ENCODE measurements at places on chromosomes 12 and 14.

- DNase-seq: no peak
Observed at GRCh38 chr12:72144553-72144952, 127.6 kb upstream of the TRHDE start.

- no peak for DNase-seq
Observed at GRCh38 chr12:98725476-98726247, 80.6 kb downstream of the APAF1 start.

DNA sequence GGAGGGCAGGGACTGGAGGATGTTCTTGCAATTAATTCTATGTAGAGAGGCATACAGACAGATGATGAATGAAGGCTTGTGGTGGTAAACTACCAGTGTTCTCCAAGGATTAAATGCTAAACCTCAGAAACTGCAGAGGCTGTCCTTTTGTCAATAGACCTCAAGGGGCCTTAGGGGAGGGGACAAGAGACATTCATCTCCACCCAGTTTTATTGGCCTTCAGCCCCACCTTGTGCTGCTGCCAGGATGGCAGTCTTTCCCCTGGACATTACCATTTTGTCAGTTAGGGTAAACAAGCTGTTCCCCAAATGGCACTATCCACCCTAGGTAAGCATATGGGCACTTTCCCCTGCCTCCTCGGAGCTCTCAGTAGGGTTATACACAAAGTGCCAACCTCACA lies 4.9 kb upstream of the SMAGP start:
- no peak for DNase-seq

- DNase-seq: no peak
Observed at GRCh38 chr12:121423682-121424623, 24.0 kb downstream of the RNF34 start.

DNA sequence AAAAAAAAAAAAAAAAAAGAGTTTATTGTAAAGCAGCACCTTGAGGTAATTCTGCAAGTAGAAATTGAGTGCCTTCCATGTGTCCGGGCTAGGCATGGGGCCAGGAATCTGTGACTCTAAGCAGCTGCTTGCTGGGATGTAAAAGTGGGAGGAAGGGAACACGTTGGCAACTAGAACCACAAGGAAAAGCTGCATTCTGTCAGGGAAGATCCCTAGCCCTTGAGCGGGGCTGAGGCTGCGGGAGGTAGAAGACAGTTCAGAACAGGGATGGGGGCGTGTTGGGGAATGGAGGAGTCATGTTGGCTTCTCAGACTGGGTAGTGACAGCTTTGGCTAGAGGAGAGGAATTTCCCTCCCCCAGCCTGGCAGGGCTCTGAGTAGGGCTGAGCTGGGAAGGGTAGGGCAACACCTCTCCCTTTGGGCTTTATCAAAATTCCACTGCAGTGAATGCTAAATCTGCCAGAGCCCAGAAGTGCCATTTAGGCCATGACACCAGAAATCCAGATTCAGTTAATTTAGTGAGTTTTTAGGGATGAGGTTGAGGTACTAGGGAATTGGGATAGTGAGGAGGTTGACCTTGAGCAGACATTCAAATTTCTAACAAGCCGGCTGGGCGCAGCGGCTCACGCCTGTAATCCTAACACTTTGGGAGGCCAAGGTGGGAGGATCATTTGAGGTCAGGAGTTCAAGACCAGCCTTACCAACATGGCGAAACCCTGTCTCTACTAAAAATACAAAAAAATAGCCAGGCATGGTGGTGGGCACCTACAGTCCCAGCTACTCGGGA lies 3.4 kb upstream of the TRAFD1 start:
- DNase-seq: peak; percentile 85

DNA sequence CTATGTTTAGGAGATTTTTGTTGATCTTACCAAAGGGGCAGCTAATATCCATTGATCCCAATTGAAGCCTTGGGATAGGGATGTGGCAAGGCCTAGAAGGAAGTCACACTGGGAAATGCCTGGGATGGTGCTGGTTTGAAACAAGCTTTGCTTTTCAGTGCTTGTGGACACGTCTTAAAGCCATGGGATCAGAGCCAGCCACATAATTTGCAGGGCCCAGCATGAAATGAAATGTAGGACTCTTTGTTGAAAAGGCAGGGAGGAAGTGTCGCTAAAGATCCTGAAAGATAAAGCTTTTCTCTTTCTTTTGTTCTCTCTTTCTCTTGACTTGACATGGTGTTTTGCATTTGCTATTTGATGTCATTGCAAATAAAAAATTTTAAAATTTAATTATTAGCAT lies 5.0 kb downstream of the TTC9 start:
- no peak for DNase-seq

DNA sequence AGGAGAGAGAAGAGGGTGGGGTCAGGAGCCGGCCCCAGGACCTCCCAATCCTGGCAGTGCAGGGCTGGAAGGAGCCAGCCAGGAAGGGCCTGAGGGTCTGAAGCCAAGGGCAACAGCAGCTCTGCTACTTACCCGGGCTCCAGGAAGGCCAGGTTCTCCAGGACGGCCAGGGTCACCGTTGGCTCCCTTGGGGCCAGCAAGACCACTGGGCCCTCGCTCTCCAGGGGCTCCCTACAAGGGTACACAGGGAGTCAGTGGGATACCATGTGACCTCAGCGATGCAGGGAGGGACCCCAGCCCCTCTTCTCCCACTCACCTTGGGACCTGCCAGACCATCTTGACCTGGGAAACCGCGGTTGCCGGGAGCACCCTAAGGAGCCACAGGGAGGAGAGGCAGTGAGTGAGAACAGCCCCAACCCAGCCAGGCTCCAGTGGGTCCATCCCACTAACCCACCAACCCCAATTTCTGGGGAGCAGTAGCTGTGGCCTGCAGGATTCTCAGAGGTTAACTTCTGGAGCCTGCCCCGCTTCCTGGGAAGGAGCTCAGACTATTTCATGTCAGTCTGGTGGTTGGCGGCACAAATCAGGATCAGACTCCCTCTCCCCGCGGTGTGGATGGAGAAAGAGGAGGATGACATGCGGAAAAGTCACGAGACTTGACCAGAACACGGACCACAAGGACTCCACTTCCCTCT lies 18.5 kb downstream of the COL2A1 start:
- DNase-seq: peak; percentile 40

DNA sequence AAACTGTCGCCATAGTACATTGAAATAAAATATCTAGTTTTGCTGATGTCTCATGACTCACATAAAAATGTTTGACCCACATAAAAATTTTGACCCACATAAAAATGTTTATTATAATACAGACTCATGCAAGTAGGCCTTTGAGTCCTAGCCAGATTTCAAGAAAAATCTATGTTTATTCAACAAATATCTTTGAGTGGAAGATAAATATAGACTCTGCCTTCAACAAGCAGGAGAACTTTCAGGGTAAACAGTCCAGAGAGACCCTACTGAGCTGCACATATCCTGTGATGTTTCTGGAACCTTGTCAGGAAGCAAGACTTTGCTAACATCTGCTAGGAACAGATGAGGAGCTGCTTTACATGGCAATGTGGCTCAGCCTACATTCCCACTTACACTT lies 283.1 kb downstream of the MDGA2 start:
- peak; percentile 32 for DNase-seq

- DNase-seq: no peak
Observed at GRCh38 chr12:12984149-12984548, 15.9 kb downstream of the HEBP1 start.

- DNase-seq: no peak
Observed at GRCh38 chr12:78483767-78484315, 380.7 kb upstream of the SYT1 start.

DNA sequence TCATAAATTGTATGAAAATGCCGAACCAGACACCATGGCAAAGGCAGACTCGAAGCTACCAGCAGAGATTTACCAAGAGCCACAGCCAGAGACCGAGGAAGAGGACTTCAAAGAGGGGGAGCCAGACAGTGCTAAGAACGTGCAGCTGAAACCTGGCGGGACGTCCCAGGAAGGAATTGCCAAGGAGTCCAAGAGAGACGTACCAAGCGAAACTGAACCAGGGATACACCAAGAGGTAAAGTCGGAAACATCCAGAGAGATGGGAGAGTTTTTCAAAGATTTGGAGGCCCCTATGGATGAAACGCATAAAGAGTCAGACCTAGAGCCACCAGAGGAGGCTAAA lies 294 bp downstream of the SAMD15 start:
- no peak for DNase-seq

- DNase-seq: no peak
Observed at GRCh38 chr12:91335699-91336098, 153.1 kb upstream of the DCN start.

DNA sequence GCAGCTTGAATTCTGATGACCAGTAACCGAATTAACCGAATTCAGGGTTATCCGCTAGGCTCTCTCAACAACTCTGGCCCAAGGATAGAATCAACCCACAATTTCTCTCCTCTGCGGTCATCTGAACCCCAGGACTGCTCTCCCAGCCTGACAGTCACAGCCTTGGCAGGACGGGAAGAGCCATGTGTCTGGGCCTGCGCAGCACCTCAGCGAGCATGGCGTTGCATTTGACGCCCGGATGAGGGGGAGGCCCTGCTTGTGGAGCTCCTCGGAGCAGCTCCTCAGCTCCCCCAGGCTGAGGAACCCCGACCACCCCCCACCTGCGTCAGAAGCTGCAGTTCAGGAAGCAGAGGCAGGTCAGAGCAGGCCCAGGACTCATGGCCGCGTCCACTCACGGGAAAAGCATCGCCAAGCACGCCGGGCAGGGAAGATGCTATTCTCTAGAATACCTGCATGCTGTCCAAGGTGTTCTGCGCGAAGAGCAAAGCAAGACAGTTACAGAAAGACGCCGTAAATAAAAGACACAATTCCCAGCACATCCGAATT lies 131.1 kb downstream of the PIWIL1 start:
- DNase-seq: no peak

DNA sequence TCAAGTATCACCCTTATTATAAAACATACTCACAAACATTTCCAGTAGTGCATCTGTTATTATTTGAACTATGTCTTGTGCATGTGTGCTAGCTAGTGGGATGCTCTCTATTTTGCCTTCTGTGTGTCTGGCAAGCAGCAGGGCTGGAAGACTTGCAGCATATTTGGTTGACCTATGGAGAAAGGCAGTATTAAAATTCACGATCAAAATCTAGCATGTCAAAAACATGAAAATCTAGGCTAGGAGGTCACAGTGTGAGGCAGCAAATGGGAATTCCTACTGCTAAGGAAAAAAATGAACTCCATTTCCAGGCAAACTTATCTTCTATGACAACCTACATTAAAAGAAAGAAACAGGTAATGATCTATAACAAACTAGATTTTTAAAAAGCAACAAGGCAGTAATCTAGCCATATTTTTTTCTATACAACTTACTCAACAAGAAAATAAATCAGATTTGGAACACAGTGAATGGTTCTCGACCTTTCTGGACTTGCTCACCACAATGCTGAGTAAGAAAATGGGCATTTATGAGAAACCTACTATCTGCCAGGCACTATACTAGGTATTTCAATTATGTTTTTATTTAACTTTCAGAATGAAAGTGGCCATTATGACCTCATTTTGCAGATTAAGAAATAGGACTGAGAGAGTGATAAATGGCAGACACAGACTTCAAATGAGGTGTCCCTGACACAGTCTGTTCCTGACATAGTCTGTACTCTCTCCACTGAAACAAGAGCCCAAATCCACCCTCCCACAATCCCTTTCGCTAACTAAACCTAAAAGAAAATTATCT lies 96.8 kb downstream of the TXNDC16 start:
- DNase-seq: no peak

DNA sequence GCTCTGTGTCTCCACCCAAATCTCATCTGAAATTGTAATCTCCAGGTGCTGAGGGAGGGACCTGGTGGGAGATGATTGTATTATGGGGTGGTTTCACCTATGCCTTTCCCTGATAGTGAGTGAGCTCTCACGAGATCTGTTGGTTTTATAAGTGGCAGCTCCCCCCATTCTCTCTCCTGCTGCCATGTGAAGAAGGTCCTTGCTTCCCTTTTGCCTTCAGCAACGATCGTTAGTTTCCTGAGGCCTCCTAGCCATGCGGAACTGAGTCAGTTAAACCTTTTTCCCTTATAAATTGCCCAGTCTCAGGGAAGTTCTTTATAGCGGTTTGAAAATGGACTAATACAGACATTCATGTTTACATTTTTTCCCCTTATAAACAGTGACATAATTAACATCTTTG lies 36.1 kb downstream of the PELI2 start:
- no peak for DNase-seq

DNA sequence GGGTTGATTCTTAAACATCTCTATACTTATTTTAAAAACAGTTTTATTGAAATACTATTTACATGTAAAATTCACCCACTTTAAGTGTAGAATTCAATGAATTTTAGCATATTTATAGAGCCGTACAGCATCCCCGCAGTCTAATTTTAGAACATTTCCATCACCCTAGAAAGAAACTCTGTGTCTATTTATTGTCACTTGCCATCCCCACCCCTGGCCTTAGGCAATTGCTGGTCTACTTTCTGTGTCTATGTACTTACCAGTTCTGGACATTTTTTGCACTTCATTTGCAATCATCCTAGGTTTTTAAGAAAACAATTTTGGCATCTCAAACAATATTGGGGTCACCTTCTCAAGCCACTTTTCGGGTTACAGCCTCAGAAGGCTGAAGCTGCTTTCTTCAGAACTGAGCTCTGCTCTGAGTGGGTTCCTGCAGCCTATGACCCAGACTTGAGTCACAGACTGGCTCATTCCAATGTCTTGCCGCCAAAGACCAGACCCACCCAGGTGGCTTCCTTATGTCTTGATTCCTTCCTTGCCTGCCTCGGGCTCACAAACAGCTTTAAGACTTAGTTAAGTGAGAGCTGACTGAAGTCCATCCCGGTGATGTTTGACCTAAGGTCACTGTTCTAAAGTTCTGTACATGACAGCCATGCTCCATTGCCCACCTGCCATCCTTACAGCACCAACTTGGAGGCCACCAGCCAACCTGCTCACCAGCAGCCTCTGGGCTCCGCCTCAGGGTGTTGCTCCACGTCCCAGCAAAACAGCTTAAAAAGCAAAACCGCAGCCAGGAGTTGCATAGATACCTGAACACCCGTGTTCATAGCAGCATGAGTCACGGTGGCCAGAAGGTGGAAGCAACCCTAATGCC lies 131.5 kb downstream of the CHST11 start:
- no peak for DNase-seq

DNA sequence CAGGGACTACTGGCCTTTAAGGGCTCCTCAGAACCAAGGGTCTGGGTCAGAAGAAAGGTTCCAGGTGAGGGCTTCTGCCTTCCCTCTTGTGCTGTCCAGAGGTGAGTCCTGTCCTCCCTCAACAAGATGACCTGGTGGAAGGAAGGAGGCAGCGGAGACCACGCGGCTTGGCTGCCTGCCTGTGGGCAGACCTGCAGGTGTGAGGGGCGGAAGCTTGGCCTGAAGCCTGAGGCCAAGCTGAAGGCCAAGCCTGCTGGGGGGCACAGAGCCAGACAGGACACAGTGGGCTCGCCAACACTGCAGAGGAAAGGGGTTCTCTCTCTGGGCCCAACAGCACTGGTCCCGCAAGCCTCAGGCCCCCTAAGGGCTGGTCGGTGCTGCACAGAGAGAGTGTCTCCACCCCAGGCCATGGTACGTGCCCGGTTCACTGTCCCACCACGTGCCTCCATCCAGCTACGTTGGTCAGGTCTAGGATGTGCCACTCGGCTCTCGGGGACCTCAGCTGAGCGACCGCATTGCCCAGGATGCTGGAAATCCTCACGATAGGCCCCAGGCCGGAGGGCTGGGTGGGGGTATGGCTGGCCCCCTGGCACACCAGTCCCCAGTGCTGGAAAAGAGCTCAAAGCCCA lies 170.0 kb upstream of the PRMT8 start:
- DNase-seq: no peak
